ENCODE measurements at places on chromosomes 5 and 9. TPM values are rescaled to one million over a fixed set of nuclear protein-coding genes. Genes with fewer than 3 reads are reported as not detected.

GRCh38 chr9:87620731-87621322 lies 105.1 kb upstream of the CTSL start:
- H3K4me1 ChIP-seq = no peaks in the 10 kb centered on the region
- DNase-seq = no peak
- no peaks in the 10 kb centered on the region for H3K27me3 ChIP-seq
- no peak overlapping the region for H3K4me3 ChIP-seq

GRCh38 chr5:177396078-177396477 lies 4.4 kb downstream of the PFN3 start:
- H3K4me1 ChIP-seq = no peaks in the 10 kb centered on the region
- no peaks in the 10 kb centered on the region for H3K27me3 ChIP-seq
- no peak for DNase-seq
- no peaks in the 10 kb centered on the region for H3K36me3 ChIP-seq
- no peak overlapping the region for H3K4me3 ChIP-seq
- no peak overlapping the region for H3K27ac ChIP-seq

- no peaks in the 10 kb centered on the region for H3K4me1 ChIP-seq
- DNase-seq = no peak
- H3K4me3 ChIP-seq = no peak overlapping the region
Measured at GRCh38 chr5:157942595-157942994, 83.7 kb upstream of the CLINT1 start.

DNA sequence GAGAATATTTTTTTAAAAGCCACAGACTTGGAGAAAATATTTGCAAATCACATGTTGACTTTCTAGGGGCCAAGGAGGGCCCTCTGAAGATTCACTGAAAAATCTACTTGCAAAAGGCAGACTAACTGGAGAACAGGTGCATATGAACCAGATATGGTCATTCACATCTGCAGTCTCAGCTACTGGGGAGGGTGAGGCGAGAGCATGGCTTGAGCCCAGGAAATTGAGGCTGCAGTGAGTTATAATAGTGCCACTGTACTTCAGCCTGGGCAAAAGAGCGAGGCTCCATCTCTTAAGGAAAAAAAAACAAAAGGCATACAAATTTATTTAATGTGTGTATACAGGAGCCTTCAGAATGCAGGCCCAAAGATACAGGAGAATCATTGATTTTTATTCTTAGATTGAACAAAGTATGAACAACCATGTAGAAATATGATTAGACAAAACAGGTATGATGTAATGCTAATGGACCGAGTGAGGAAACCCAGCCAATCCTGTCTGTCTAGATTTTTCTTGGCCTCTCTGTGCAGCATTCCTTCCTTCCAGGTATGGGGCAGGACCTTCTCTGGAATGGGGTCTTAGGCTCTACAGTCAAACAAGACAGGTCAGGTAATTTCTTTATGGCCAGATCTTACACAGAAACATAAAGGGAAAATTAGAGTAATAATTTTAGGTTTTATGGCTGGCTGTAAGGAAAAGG lies 15.3 kb upstream of the SLC27A6 start:
- no peaks in the 10 kb centered on the region for H3K4me1 ChIP-seq
- DNase-seq = no peak
- H3K4me3 ChIP-seq = no peak overlapping the region
- H3K27ac ChIP-seq = no peak overlapping the region
- H3K27me3 ChIP-seq = no peaks in the 10 kb centered on the region

CHSY3 gene
- total RNA-seq = 1.4 TPM

DNA sequence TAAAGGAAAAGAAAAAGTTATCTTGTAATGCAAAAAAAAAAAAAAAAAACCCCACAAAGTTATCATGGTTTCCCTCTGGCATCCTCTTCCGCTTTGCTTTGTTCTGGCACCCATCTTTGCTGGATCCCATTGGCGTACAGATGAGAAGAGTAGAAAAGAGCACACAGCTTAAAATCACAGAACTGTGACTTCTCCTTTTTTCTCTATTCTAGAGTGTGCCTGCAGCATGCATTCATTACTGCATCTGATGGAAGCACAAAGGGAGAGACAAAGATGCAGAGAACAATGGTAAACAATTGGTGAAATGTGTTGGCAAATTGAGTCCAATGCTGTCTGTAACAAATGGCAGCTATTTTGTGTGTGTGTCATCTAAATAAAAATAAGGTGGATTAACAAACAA lies 440.8 kb upstream of the PIK3R1 start:
- no peaks in the 10 kb centered on the region for H3K36me3 ChIP-seq
- H3K4me3 ChIP-seq = no peak overlapping the region
- H3K4me1 ChIP-seq = no peaks in the 10 kb centered on the region
- no peaks in the 10 kb centered on the region for H3K27me3 ChIP-seq
- DNase-seq = no peak
- H3K27ac ChIP-seq = no peak overlapping the region

- no peaks in the 10 kb centered on the region for H3K4me1 ChIP-seq
- H3K4me3 ChIP-seq = no peak overlapping the region
- H3K36me3 ChIP-seq = no peaks in the 10 kb centered on the region
- H3K27me3 ChIP-seq = no peaks in the 10 kb centered on the region
Measured at GRCh38 chr5:126794157-126794828, 17.4 kb downstream of the LMNB1 start.

DNA sequence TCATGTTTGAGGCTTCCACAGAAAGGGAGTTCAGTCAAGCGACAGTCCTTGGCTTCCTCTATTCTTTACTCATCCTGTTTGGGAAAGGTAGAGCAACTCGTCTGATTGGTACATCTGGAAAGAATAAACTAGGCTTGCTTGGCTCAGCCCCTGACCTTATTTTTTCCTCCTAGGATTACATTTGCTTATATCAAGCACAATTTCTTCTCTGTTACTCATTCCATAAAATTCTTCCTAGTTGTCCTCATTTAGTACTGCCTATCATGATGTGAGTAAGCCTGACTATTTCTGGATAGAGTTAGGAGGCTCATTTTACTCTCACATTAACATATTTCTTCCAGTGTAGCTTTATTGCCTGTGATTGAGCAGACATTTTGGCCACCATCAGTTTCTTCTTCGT lies 10.9 kb upstream of the CARNMT1 start:
- H3K27me3 ChIP-seq = no peaks in the 10 kb centered on the region
- DNase-seq = no peak
- no peak overlapping the region for H3K27ac ChIP-seq
- H3K36me3 ChIP-seq = no peaks in the 10 kb centered on the region
- H3K4me1 ChIP-seq = no peaks in the 10 kb centered on the region

DNA sequence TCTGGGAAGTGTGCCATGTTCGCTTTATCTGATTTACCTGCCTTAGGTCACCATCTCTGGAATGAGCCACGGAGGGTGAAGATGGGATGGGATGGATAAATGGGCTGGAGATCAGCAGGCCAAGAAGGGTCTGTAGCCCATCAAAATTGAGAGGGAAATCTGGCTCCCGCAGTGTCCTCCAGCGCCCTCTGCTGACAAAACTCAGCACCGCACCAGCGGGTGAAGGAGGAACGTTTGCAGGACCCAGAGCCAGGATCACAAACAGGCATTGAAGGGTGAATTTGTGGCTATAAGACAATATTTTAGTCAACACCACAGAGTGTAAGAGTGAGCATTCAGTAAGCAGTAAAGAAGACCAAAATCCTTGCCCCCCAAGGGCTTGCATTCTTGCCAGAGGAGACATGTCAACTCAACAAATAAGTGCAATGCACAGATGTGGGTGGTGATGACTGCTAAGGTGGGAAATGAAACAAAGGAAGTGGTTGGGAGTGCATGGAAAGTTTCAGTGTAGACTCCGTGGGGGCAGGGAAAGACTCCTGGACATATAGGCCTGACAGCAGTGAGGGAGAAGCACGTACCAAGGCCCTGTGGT lies 124.4 kb downstream of the TENT4A start:
- H3K36me3 ChIP-seq = no peaks in the 10 kb centered on the region
- no peaks in the 10 kb centered on the region for H3K27me3 ChIP-seq
- no peak overlapping the region for H3K27ac ChIP-seq

DNA sequence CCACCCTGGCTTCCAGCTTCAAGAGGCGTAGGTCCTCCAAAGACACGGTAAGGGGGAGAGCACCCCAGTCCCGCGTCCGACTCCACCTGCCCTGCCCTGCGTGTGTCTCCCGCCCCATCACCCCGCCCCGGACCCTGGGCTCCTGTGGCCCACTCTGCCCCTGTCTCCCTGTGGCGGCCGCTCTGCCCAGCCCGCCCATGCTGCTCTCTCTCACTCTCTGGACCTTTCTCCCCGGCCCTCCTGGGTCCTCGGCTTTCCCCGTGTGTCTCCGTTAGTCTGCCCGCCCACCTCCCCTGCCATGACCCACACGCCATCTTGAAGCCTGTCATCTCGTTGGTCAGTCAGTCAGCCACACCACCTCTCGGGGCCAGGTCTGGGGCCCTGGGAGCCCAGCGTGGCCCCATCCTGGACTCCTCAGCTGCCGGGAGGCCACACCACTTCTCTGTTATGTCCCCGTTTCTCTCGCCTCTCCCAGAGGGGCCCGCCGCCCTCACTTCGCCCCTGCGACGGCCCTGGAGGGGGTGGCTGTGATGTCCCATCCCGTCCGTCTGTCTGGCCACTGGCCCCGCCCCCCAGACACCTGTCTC lies 4.5 kb downstream of the LRRC26 start:
- peaks cover 97% of the 10 kb centered on the region for H3K27me3 ChIP-seq
- H3K4me1 ChIP-seq = peaks cover 19% of the 10 kb centered on the region
- H3K27ac ChIP-seq = no peak overlapping the region
- no peak overlapping the region for H3K4me3 ChIP-seq
- DNase-seq = no peak

DNA sequence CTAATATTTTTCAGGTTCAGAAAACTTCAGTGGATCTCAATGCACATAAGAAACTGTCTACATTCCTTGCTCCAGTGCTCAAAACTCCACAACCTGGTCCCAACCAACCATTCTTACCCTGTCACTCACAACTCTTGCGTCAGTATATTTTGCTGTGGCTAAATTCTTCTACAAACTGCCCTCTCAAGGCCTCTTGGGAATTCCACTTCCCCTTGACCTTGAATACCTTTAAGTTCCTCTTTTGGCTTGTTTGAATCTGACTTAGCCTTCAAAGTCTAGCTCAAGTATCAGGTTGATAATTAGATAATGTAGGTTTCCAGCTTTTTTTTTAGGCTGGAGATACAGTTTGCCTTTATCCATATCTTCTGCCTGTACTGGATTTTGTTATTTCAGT lies 128.3 kb downstream of the SLF1 start:
- no peak for DNase-seq
- no peaks in the 10 kb centered on the region for H3K27me3 ChIP-seq
- no peak overlapping the region for H3K4me3 ChIP-seq
- H3K36me3 ChIP-seq = no peaks in the 10 kb centered on the region

DNA sequence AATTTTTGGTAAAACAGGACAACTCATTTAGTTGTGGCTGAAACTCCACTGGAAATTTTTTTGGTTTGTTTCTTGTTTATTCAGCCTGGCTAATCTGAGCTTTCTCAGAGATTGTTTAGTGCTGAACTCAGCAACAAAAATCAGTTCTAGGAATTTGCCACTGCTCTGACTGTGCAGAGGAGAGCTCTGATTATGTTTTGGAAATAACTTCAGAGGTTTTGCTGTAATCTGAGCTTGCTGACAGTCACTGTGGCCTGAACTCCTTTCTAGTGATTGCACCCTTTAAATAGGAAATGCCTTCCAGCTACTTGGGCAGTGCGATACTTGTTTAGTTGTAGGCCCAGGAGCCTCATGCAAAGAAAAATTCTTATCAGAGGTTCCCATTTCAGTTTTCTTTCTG lies 60.2 kb downstream of the OSTF1 start:
- H3K4me1 ChIP-seq = no peaks in the 10 kb centered on the region
- no peak overlapping the region for H3K27ac ChIP-seq
- no peaks in the 10 kb centered on the region for H3K27me3 ChIP-seq
- H3K4me3 ChIP-seq = no peak overlapping the region
- no peaks in the 10 kb centered on the region for H3K36me3 ChIP-seq

PRLR gene
- total RNA-seq = 2.5 TPM

- H3K27ac ChIP-seq = no peak overlapping the region
- no peaks in the 10 kb centered on the region for H3K27me3 ChIP-seq
- H3K4me1 ChIP-seq = no peaks in the 10 kb centered on the region
- H3K36me3 ChIP-seq = peaks cover 15% of the 10 kb centered on the region
- no peak overlapping the region for H3K4me3 ChIP-seq
Measured at GRCh38 chr9:92640398-92641091, 29.4 kb downstream of the IPPK start.

GRCh38 chr5:156497804-156498208 lies 170.8 kb downstream of the SGCD start:
- DNase-seq = no peak
- no peak overlapping the region for H3K4me3 ChIP-seq
- H3K36me3 ChIP-seq = no peaks in the 10 kb centered on the region
- no peaks in the 10 kb centered on the region for H3K27me3 ChIP-seq
- H3K4me1 ChIP-seq = no peaks in the 10 kb centered on the region

- H3K27me3 ChIP-seq = no peaks in the 10 kb centered on the region
- no peaks in the 10 kb centered on the region for H3K36me3 ChIP-seq
- no peak for DNase-seq
- H3K4me1 ChIP-seq = no peaks in the 10 kb centered on the region
- no peak overlapping the region for H3K27ac ChIP-seq
- H3K4me3 ChIP-seq = no peak overlapping the region
Measured at GRCh38 chr9:80366626-80367025, 794.9 kb downstream of the TLE4 start.

GRCh38 chr5:132668706-132669454 lies 4.9 kb upstream of the IL4 start:
- no peaks in the 10 kb centered on the region for H3K36me3 ChIP-seq
- H3K27ac ChIP-seq = no peak overlapping the region
- H3K4me1 ChIP-seq = no peaks in the 10 kb centered on the region
- H3K4me3 ChIP-seq = no peak overlapping the region

DNA sequence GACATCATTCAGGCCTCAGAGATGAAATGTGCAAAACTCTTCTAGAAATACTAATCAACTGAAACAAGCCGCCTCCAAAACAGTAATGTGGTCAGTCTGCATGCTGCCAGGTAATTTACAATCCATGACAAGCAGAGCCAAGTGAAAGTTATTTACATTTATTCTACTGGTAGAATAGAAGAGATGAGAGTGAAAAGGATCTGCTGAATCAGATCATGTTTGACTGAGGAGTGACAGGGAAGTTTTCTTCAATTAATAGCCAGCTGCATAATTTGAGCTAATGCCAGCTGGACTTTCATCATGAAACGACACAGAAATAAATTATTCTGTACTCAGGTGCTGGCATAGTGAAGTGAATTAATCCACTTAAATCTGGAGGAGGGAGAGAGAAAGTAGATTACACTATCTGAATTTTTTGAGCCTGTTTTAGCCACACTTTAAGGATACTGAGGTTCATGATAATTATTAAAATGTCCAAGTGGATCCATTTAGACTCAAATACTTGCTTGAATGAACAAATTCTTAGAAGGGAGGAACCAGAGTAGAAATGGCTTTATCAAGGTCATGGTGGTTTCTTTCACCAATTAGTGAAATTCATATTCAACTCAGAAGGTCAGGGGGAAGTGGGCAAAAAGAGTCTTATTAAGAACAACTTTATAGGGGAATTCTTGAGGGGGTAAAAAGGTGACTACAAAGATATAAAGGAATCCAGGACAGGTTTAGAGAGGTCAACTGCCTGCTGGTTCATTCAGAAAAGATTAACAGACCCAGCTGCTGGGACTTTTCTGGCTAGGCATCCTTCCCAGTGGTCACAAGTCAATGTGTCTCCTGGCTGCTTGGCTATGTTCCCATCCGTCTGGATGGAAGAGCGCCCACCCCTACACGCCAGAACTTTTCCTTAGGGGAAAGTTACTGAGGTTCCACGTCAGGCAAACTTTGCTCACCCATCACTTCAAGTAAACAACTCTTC lies 350.4 kb downstream of the PDE4D start:
- H3K36me3 ChIP-seq = no peaks in the 10 kb centered on the region
- no peaks in the 10 kb centered on the region for H3K27me3 ChIP-seq
- H3K27ac ChIP-seq = no peak overlapping the region
